Calu3 (cell line): ENCODE measurements at places on chromosomes 6 and 20. TPM values are rescaled to one million over a fixed set of nuclear protein-coding genes. Genes with fewer than 3 reads are reported as not detected.

GRCh38 chr20:56985066-56985685 is 281.3 kb downstream of the BMP7 start:
- no peaks in the 10 kb centered on the region for H3K36me3 ChIP-seq
- no peak overlapping the region for H3K4me3 ChIP-seq
- no peak overlapping the region for H3K27ac ChIP-seq
- no peak for DNase-seq

DNA sequence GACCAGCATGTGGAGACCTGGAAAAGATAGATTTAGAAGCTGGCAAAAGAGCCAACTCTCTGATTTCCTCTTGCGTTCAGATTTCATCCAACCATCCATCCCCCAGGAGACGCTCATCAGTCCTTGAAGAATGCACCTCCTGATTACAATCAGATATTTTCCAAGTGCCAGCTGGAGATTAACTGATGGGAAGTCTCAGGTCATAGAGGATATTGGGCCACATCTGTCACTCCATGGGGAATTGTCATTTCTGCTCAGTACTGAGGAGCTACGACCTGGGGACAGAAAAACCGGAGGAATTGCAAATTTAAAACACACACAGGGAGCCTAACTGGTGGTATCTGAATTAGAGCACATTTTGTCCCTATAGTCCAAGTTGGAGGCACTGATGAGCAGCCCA is 496.2 kb upstream of the SULF2 start:
- no peaks in the 10 kb centered on the region for H3K27me3 ChIP-seq

DNA sequence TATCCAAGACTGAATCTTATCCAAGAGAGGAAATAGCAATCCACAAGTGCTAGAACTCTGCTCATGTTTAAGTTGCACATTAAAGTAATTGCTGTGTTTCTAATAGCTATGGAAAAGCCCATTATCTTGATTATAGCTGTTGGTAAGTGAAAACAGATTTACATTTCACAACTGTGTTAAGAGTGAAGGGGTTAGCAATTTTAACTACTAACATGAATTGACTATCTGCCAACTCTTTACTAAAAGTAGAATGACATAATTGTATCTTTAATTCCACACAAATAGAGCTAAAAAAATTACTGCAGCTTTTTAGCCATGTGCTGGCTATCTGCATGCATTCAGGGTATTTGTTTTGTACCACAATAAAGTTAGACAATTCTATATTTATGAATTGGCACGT is 277.9 kb upstream of the IRAK1BP1 start:
- H3K36me3 ChIP-seq: no peaks in the 10 kb centered on the region
- H3K27ac ChIP-seq: no peak overlapping the region
- H3K27me3 ChIP-seq: no peaks in the 10 kb centered on the region

DNA sequence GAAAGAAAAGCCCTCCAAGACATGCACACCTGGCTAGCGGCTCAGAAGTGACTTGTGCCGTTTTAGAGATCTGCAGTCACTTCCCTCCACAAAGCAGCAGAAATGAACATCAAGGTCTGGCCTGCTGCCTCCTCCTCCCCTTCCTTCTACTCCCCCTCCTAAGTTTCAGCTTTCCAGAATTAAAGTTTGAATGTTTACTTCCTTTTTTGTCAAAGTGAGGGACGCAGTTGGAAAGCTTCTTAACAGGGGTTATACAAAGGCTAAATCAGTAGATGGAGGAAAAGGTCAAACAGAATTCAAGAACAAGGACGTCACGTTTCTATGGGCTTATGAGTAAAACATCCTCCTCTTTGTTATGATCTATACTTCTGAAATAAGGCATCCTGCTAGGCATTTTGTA is 227.7 kb downstream of the SLC35F1 start:
- H3K27me3 ChIP-seq: no peaks in the 10 kb centered on the region
- no peak overlapping the region for H3K4me3 ChIP-seq
- DNase-seq: no peak
- no peak overlapping the region for H3K27ac ChIP-seq

The FAM83B gene
- 22.2 and 24.2 TPM in 2 replicates for total RNA-seq
